ENCODE measurements at places on chromosomes 4 and X.

DNA sequence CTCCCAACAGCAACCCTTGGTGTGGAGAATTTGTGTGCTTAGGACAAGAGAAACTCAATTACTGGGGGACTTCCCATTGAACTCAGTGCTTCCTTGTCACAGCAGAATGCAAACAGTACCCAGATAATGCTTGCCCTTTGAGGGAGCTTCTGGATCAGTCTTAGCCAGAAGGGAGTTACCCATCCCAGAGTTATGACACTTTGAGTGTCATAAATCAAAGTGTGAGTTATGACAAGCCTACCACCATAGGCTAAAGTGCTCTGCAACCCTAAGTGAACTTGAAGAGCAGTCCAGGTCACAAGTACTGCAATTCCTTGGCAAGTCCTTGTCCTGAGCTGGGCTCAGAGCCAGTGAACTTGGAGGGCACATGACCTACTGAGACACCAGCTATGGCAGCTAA lies 1513.9 kb upstream of the PCDH10 start:
- DNase-seq: no peak

- no peak for DNase-seq
Measured at GRCh38 chrX:101429934-101430333, 21.9 kb downstream of the HNRNPH2 start.

- no peak for DNase-seq
Measured at GRCh38 chrX:11366998-11367595, 73.9 kb downstream of the AMELX start.

- DNase-seq: no peak
Measured at GRCh38 chrX:475926-476723, 89.4 kb upstream of the PPP2R3B start.

- DNase-seq: no peak
Measured at GRCh38 chr4:24400537-24400936, 183.8 kb downstream of the DHX15 start.

DNA sequence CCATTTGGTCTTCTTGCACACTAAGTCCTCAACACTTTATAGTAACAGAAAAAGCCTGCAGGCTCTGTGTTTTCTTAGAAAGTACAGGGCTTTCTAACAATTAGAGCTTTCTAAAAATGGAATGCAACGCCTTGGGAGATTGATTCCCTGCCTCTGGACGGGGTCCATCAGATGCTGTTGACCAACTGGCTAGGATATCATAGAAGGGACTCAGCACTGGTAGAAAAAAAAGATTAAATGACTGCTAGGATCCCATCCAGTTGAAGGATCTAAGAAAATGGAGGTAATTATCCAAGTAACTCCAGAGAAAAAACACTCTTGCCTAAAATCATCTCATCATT lies 39.5 kb downstream of the USP46 start:
- no peak for DNase-seq

- DNase-seq: no peak
Measured at GRCh38 chr4:43765514-43765913, 683.1 kb downstream of the KCTD8 start.

GRCh38 chr4:1252928-1253492 lies 4.1 kb upstream of the CTBP1 start:
- no peak for DNase-seq

GRCh38 chr4:40573593-40574311 lies 55.9 kb downstream of the RBM47 start:
- no peak for DNase-seq

DNA sequence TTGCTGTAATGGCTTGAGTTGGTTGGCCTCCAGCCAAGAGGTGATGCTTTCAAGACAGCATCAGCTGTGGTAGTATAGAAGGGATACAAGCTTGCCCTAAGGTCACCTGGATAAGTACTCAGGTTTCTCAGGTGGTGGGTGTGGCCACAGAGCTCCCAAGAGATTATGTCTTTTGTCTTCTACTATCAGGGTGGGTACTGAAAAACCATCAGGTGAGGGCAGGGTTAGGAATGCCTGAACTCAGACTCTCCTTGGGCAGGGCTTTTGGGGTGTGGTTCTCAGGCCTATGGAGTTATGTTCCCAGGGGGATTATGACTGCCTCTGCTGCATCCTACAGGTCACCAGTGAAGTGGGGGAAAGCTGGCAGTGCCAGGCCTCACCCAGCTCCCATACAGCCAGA lies 654.6 kb upstream of the GALNT7 start:
- DNase-seq: no peak
